GM12864 (cell line): ENCODE measurements at places on chromosomes 12 and 14.

DNA sequence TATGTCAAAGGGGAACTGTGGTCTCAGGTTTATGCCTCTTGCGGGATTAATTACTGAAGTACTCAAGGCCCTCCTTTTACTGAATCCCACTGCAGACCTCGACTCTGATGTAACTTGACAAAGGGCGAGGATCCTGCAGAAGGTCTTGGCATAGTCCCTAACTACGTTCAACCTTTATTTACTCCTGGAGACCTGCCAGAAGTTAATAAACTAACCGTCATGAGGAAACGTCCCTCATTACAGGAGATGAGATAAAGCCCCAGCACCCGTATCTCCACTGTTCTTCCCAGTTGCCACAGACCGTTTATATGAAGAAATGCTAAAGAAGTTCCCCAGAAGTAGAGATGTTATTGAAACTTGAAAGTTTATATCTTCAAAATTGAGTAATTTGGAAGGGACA lies 190.9 kb downstream of the ETV6 start:
- no peak for DNase-seq

DNA sequence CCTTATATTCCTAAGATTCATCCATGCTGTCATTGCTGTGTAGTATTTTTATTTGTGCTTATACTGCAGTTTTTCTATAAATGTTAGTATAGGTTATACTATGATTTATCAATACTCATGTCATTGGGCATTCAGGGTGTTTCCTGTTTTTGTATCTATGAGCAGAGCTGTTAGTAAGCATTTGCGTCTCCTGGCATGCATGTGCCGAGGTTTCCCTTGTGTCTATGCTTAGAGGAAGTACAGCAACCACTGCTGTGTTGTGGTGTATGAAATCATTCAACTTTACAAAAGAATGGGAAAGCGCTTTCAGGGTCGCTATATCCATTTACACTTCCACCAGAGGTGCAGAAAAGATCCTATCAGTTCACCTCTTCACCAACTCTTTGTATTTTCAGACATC lies 122.7 kb downstream of the RGS6 start:
- DNase-seq: no peak

DNA sequence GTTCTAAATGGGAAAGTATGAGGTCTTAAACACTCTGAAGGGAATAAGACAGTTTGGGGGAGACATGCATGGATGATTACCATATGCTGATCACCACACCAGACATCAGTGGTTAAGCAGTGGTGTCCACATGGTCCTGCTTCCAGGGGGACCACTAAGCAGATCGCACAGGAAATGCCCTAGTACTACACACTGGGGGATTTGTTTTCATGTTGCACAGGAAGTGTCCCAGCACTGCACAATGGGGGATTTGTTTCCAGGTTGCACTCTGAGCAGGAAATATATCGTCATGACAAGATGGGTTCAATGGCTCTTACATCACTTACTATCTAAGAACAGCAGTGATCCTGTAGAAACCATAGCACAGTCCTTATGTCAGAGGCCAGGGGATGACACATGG lies 245.5 kb downstream of the BCL11B start:
- no peak for DNase-seq

DNA sequence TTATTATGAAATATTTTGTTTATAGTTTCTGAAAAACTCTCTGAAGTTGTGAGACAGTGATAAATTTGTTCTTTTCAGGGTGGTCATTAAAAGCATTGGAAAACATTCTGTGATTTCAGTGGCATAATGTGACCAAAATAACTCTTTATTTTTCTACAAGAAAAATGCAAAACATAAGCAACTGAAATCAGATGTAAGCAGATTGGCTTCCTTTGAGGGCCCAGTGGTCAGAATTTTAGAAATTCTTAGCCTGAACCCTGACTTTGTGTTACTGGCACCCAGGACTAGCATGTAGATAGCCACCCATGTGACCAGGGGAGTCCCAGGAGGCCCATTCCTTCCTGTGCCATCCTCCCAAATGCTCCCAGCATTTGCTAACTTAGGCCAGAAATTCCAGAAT lies 145.6 kb upstream of the SLC38A2 start:
- peak; percentile 3 for DNase-seq

DNA sequence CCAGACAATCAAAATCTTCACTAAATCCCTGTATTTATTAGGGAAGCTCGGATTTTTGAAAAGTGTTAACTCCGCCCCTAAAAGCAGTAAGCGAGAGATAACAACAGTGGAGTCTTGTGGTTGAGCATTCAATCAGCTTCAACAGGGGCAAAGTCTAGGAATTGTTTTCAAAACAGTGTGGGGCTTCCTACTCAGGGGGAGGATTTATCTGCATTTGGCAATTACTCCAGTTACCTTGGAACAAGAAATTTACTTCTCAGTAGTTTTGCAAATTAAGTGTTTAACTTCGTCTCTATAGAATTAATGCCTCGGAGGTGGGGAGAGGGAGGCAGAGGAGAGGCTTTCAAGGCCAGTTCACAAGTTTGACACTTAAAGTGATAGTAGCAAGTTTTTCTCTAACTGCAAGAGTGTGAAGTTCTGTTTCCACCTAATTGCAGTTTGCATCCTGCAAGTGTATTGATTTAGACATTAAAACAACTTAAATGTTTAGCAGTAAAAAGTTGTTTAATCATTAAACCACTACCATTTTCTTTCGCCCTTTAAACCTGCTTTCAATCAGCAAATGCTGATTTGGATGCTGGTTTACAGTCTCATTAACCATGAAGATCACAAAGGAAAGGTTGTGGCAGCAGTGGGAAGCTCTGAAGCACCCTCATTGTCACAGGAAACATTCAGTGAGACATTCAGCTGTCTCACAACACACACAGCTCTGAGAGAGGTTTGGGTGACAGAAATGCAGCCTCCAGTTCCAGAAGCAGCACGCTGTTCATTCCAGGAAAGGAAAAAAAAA lies 102.0 kb downstream of the HMGA2 start:
- DNase-seq: no peak

GRCh38 chr14:72864712-72865365 lies 29.1 kb downstream of the DPF3 start:
- DNase-seq: no peak

DNA sequence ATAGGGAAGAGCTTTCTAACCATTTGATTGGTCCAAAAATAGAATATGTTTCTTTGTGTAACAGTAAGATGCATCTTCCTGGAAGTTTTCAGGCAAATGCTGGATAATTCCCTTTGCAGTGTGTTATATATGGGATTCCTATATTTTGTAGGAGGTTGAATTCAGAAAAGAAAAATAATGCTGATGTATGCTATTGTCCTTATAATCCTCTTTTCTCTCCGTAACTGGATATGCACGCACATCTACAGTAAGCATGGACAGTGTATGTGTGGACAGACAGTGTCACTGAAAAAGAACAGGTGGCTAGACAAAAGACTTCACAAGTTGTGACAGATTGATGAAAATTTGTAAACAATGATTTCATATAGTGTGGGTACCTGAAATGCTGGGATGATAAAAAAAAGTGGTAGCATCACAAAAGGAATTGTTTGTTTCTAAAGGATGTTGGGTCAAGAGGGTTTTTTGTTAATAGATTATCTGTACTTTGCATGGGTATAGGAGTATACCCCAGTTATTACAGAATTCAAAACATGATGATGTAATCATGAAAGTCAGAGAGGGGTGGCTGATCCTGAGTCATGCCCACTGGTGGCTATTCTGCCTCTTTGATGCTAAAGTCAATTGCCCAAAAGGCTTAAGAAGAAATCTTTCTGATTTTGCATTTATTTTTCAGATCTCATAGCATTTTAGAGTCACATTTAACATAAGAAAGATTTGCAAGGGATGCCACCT lies 160.7 kb upstream of the TMTC1 start:
- no peak for DNase-seq

DNA sequence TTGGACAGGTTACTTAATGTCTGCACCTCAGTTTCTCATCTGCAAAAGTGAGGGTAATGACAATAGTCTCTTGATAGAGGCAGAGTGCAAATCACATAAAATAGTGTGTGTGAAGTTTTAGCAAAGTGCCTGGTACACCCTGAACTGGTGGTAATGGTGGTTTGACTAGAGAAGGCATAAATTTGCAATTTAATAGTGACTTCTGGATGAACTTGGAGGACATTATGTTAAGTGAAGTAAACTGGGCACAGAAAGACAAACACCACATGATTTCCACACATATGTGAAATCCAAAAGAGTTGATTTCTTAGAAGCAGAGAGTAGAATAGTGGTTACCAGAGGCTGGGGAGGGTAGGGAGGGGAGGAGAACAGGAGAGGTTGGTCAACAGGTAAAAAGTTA lies 54.8 kb upstream of the FUT8 start:
- no peak for DNase-seq

- no peak for DNase-seq
Observed at GRCh38 chr12:102507301-102507700, 26.9 kb upstream of the IGF1 start.

GRCh38 chr12:57430112-57430930 lies 522 bp downstream of the R3HDM2 start:
- no peak for DNase-seq

DNA sequence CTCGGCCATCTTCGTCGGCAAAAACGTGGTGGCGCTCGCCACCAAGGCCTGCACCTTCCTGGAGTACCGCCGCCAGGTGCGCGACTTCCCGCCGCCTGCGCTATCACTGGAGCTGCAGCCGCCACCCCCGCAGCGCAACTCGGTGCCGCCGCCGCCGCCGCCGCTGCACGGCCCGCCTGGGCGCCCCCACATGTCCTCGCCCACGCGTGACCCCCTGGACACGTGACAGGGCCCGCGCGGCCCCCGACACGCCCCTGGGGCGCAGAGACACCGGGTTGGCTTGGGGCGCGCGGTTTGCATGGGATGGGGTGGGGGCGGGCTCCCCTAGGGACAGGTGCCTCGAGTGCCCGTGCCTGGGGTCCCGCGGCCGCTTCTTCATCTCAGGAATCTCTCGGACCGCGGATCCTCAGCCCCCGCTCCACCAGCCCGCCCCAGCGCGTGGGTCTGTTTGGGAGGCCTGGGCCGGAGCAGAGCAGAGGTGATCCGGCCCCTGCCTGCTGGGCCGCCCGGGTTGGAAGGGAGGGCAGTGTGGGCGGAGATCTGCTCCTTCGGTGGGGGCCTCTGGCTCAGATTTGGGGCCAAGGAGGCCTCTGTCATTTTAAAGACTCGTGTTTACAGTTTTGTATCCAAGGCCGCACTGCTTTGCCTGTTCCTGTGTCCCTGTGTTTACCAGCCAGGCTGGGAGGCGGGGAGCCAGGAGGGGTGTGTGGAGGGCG lies 3.3 kb downstream of the TMEM121 start:
- DNase-seq: no peak

GRCh38 chr12:24544368-24544767 lies 404.5 kb downstream of the BCAT1 start:
- DNase-seq: no peak

DNA sequence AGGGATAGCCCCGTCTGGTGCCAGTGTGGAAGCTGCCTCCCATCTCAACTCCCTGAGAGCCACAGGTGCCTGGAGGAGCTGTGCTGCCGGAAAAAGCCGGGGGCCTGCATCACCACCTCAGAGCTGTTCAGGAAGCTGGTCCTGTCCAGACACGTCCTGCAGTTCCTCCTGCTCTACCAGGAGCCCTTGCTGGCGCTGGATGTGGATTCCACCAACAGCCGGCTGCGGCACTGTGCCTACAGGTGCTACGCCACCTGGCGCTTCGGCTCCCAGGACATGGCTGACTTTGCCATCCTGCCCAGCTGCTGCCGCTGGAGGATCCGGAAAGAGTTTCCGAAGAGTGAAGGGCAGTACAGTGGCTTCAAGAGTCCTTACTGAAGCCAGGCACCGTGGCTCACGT lies 25.5 kb upstream of the P2RX4 start:
- no peak for DNase-seq
